NCI-H2171 treated with DMSO at 0.1 percent for 48 hours (cell line): ENCODE measurements at places on chromosomes 7 and 10.

GRCh38 chr10:20948686-20949327 is 51.7 kb upstream of the NEBL start:
- no peak for DNase-seq

GRCh38 chr10:44352316-44353127 is 32.4 kb downstream of the CXCL12 start:
- DNase-seq, result no peak

DNA sequence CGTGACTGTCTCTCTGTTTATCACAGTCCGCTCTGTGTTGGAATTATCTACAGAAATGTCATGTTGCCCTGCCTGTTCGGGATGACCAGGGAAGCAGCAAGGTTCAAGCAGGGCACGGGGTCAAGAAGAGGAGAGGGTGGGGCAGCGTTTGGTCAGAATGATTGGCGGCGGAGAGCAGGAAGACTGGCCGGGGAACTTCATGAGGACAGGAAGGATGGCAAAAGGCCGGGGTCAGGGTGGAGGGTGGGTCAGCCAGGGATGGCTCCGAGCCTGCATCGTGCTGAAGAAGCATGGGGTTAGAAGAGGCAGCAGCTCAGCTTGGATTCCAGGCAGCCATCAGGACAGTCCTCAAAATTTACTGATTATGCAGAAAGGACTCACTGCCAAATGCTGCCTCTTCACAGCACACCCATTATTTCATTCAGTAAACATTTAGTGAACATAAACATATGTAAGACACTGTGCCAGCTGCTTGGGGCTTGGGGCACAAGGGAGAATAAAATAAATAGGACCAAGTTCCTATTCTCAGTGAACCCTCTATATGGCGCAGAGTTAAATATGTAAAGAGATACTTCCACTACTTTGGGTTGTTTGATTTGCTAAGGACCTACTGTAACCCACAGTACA is 42.8 kb downstream of the WNT2 start:
- DNase-seq, result no peak

- no peak for DNase-seq
These were observed 105.5 kb downstream of the CUX1 start for GRCh38 chr7:101922631-101923601.

DNA sequence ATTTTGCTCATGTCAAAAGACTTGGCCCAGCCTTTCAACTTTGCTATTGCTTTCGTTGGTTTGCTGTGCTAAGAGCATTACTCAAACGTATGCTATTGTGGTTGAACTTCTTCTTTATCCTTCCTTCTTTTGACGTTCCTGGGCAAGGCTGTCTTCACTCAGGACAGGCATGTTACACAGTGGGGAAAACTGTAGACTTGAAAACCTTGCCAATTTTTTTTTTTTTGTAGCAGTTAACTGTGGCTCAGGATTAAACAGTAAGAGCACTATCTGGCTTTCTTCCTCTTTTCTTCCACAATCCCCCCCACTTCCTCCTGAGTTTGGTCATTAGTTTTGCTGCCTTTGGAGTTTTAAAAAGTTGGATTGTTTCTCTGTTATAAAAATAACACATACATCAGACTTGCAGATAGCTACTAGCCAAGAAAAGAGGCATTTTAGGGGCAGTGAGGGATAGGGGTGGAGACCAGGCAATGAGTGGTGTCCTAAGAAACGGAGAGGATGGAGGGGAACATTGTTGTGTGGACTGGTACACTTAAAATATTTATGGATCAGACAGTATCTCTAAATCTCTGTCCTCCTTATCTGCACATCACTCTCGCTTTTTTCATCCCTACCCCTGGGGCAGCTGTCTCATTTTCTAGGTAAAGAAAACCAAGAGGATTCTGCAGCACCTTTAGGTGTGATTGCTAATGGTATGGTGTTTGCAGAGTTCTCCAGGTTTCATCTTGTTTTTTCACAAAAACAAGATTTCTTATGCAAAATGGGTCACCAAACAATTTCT is 181.7 kb downstream of the LRMDA start:
- peak; percentile 27 for DNase-seq

DNA sequence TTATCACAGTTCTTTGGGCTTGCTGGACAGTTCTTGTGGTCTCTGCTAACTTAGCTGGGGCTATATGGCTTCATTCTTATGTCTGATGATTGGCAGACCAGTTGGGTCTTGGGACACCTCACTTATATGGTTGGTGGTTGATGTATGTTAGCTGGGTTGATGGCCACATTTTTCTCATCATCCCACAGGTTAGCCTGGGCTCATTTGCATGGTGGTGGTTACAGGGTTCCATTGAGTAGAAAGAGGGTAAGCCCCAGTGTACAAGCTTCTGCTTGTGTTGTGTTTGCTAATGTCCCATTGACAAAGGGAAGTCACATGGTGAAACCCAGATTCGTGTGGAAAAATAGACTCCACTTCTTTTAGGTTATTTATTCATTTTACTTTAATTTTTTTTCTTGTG is 40.6 kb downstream of the TMEM60 start:
- DNase-seq, result no peak

DNA sequence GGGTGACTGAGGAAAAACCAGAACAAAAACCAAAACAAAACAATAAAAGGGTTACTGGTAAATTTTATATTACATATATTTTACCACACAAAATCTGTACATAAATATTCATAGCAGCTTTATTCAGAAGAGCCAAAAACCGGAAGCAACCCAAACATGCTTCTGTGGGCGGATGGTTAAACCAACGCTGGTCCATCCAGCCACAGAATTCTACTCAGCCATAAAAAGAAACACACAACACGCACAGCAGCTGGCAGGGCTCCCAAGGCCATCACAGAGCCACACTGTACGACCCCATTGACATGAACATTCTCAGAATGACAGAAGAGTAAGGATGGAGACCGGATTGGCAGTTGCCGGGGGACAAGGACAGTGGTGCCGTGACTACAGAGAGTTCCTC is 83.6 kb downstream of the PROSER2 start:
- no peak for DNase-seq

GRCh38 chr7:132750096-132750495 is 173.8 kb upstream of the PLXNA4 start:
- no peak for DNase-seq

- DNase-seq, result no peak
These were observed 51.4 kb downstream of the PCGF5 start for GRCh38 chr10:91271886-91272285.

DNA sequence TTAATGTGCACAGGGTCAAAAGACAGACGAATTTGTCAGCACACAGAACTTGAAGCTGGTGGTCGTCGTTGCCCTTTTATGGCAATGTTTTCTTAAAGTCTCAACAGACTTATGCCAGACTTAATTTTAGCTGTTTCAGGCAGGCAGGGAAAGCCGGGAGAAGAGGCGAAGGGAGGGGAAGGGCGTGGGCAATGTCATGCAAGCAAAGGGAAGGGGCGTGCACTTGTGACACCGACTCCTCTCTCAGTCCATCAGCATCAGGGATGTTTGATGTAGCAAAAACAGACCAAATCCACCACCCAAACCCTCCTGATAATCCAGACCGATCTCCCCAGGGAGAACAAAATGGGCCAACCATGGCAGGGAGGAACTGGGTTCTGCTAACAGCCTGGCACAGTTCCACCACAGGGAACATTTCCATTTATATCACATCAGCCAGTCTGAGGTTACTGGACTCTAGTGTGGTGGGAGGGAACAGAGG is 118.1 kb upstream of the RHEB start:
- DNase-seq, result no peak
